Omental fat pad (tissue), 4 donors: ENCODE measurements at places on chromosomes 5 and 9.

- no peak for DNase-seq
These were observed 1.3 kb upstream of the ST8SIA4 start for GRCh38 chr5:100904259-100904861.

GRCh38 chr9:108300306-108301287, 555.2 kb downstream of the ACTL7B start:
- DNase-seq: no peak

GRCh38 chr9:76676857-76677256, 87.4 kb upstream of the PCA3 start:
- DNase-seq: no peak

- DNase-seq: no peak
These were observed 735 bp downstream of the ECPAS start for GRCh38 chr9:111483439-111483857.

- no peak for DNase-seq
These were observed 166.8 kb upstream of the MAP3K1 start for GRCh38 chr5:56648460-56649034.

GRCh38 chr5:175862131-175863012, 9.0 kb upstream of the CPLX2 start:
- DNase-seq: no peak

GRCh38 chr5:109805472-109805871, 115.7 kb downstream of the MAN2A1 start:
- DNase-seq: no peak

DNA sequence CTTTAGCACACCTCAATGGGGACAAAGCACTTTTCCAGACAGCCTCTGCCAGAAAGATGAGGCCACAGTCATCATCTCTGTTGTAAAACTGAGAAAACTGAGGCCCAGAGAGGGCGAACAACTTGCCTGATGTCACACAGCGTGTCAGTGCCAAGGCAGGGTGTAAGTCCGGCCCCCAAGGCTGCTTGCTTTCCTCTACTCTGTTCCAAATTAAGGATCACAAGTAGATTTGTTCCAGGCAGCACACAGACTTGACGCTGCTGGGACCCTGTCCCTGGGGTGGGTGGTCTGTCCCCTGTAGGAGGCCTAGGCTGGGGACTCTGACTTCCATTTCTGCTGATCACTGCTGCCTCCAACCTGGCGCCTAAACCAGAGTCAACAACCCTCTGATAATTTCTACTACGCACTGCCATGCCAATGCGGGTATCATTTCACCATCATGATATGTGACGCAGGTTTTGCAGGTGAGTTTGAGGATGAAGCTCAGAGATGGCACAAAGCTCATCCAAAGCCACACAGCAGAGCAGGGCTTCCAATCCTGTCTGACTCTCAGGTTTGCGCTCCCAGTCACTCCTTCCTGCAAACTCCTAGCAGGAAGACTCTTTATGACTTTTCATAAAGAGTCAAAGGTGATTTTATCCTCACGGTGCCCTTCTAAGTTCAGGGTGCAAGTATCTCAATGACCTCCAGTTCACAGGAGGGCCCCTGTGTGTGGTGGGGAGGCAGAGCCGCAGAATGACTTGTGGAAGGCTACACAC, 13.5 kb upstream of the RALGDS start:
- DNase-seq: no peak

GRCh38 chr9:33177086-33177485, 9.9 kb upstream of the B4GALT1 start:
- DNase-seq: no peak

- peak; percentile 44 for DNase-seq
These were observed 79.1 kb downstream of the LHFPL2 start for GRCh38 chr5:78569441-78569840.

DNA sequence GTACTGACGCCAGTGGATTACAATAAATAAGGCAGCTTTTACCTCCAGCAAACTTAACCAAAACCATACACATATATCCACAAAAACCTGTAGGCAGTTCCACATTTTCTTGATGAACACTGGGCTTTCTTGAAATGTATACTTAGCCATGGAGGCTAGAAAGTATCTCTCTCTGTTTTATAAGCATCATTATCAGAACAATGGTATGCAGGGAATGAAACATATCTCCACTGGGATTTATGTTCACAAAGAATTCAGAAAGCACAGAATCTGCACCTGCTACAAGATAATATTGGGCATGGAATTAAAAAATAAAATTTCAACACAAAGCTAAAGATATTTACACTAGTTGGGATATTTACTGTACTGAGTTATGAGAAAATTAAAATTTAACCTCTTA, 126.1 kb upstream of the RASA1 start:
- DNase-seq: no peak

DNA sequence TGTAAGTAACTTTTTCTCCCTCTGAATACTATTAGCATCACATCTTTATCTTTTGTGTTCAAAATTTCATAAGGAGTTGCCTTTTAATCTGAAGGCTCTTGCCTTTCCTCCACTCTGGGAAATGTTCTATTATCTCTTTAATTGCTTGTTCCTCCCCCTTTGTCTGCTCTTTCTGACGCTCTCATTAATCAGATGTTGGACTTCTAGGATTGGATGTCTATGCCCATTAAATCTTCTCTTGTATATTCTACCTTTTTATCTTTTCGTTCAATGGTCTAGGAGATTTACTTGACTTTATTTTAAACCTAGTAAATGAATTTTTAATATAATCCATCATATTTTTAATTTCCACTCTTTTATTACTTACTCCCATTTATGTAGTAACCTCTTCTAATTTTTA, 76.7 kb downstream of the MARCHF3 start:
- no peak for DNase-seq

DNA sequence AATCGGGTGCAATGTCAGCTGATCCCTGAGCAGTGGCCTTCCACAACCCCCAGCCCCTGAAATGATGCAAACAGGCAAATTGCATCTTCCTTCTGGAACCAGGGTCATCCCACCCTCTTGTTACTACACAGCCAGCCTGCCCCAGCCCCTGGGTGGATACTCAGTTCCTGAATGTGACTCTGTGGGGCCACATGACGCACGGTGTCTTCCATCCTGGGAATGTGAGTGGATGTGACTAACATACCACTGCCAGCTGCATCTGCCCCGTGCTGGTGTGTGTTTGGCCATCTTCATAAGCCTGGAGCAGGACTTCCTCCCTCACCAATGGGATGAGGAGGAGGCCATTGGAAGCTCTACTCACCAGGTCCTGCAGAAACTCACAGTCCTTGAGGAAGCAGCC, 257.9 kb upstream of the ADAMTS16 start:
- DNase-seq: no peak

GRCh38 chr5:95862671-95863382, 40.3 kb upstream of the GLRX start:
- no peak for DNase-seq

GRCh38 chr9:27474305-27474704, 49.8 kb upstream of the IFNK start:
- no peak for DNase-seq

DNA sequence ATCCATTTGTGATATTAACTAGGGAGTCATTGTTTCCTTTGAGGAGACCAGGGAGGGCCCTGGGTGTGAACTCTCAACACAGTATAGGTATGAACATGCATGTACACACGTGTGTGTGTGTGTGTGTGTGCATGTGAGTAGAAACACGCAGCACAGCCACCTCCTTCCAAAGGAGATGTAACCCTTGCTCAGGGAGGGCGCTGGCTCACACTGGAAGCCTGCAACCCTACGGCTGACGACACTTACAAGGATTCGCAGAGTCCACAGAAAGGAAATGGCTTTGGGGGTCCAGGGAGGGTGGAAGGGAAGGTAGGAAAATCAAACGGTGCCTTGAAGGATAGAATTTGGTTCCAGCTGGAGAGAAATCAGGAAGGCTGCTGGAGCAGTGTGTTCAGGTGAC, 21.9 kb downstream of the TRIP13 start:
- DNase-seq: no peak

DNA sequence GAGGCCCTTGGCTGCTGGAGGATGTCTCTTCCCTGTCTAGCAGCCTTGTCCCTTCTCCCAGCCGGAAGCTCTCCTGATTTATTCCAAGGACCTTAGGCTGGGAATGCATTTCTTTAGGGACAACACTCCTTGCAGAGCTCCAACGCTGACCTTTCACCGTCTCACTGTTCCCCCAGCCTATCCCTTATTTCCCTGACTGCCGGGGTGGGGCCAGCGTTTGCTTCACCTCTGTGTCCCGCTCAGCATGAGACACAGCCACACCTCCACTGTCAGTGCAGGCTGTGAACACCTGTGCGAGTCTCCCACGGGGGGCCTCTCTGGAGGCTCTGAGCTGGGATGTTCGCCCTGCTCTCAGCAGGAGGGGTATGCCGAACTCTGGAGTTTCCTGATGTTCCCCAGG, 106.2 kb upstream of the FCN2 start:
- no peak for DNase-seq

- DNase-seq: no peak
These were observed 70.0 kb upstream of the KLF9 start for GRCh38 chr9:70484232-70485130.

DNA sequence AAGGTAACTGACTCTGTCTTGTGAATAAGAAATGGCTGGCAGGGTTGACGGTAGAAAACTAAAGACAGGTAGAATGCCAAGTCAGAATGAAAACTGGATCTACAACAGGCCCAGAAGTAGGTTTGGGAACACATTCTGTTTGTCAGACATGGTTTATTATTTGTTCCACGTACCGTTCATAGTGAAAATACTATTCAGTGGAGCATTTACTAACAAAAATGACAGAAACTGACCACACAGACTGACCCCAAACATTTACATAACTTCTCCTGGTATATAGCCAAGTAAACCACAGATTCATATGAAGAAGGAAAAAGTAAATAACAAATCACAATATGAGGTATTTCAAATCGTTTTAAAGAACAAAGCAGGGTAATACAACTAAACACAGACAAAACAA, 73.7 kb downstream of the SLC38A9 start:
- DNase-seq: no peak

DNA sequence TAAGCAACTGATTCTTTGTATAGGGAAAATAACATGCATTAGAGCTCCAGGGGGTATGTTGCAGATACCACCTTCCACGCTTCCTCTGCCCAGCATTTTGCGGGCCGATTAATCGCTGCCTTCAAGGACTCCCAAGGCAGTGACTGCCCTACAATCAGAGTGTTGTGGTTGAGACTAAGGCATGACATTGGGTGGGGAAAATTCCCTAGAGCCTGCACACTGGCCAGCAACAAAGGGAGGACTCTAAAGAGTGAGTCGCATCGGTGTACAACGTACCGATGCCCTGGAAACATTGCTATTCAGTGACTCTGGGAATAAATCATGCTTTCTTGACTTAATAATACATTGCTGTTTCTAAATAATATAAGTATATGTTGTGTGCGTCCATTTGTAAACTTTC, 119.7 kb downstream of the ZNF462 start:
- no peak for DNase-seq

DNA sequence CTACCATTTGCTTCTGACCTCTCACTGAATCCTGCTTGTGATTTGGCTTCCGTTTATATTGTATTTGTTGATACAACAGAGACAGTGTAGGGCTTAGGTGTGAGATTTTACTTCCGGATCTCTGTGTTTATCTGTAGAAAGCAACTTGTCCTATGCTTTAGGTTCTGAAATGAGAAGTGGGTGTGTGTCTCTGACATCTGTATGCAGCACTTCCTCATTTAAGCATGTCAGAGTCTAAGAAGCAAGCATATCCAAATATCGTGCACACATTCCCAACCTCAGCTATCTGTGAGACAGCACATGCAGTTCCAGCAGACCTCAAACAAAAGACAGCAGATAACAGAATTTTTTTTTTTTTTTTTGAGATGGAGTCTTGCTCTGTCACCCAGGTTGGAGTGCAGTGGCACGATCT, 16.3 kb downstream of the KLF9 start:
- DNase-seq: no peak

DNA sequence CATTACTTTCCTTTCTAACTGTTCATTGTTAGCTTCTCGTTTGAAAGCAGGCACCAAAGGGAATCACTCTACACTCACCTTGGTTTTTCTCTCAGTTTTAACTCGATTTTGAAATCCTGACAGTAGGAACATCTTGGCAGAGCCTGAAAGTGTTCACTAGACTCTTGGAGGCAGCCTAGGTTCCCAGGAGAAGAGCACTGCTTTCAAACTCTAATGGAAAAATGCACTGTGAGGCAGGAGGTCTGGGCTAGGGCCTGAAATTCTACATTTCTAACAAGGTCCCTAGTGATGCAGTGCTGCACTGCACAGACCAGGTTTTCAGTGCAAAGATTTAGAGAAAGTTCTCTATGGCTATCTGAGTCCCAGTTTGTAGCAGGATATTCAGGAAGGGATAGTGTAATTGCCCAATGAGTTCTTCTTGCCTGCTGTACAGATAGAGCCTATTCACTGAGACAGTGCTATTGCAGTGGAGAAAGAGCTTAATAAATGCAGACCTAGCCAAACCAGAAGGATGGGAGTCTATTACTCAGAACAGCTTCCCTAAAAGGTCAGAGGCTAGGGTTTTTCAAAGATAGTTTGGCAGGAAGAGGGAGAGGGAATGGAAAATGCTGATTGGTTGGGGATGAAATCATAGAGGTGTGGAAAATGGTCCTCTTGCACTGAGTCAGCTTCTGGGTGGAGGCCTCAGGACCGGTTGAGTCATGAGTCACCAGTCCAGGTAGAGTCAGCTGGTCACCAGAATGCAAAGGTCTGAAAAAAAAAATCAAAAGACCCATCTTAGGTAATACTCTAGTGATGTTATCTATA, 153.9 kb downstream of the GPBP1 start:
- DNase-seq: no peak

GRCh38 chr9:36897019-36897418, 137.0 kb downstream of the PAX5 start:
- DNase-seq: no peak

DNA sequence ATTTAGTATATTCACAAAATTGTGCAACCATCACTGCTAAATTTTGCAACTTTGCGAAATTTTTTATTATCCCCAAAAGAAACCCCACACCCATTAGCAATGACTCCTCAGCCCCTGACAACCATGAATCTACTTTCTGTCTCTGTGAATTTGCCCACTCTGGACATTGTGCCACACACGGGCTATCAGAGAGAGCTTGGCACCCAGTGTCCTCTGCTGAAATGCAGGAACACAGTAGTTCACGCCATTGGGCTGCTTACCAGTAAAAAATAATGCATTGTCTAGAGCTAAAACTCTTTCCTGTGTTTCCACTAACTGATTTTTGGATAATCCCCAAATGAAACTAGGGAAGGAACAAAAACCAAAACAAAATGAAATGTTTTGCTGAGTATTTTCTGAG, 60.0 kb downstream of the HRH2 start:
- DNase-seq: no peak

GRCh38 chr5:143812085-143812705, at the start of gene HMHB1:
Gene HMHB1, plus strand, starts transcription at chr5:143812161.
- no peak for DNase-seq

DNA sequence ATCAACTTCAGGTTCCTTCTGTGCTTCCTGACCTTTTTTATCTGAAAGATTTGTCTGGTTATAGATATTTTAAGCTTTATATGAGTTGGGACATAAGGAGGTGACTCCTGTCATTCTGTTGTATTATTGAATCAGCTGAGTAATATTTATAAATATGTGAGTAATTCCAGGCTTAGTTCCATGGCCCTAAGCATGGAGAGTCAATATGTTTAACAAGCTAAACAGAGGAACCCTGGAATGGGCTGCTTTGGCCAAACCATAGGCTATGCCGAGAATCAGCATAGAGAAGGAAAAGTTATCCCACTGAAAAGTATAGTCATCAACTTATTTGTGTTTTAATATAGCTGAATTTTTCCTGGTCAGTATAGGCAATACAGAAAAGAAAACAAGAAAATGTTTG, 7.2 kb upstream of the EIF4EBP3 start:
- DNase-seq: no peak

GRCh38 chr9:111065414-111065813, 27.1 kb upstream of the LPAR1 start:
- no peak for DNase-seq

GRCh38 chr5:138663561-138663960, 88.4 kb upstream of the HSPA9 start:
- no peak for DNase-seq

- DNase-seq: no peak
These were observed 20.0 kb upstream of the RUFY1 start for GRCh38 chr5:179530069-179530998.
